MCF 10A (cell line): ENCODE measurements at places on chromosomes 2 and 18. TPM values are rescaled to one million over a fixed set of nuclear protein-coding genes. Genes with fewer than 3 reads are reported as not detected.

- H3K36me3 ChIP-seq, result peaks cover 7% of the 10 kb centered on the region
- H3K4me1 ChIP-seq, result no peaks in the 10 kb centered on the region
- no peak overlapping the region for H3K27ac ChIP-seq
- no peaks in the 10 kb centered on the region for H3K27me3 ChIP-seq
- no peak overlapping the region for H3K4me3 ChIP-seq
- no peak for DNase-seq
Measured at GRCh38 chr2:236131073-236131692, 37.0 kb downstream of the GBX2 start.

GRCh38 chr2:158103411-158104012 is 1.8 kb downstream of the UPP2 start:
- H3K27ac ChIP-seq, result no peak overlapping the region
- DNase-seq, result no peak
- no peaks in the 10 kb centered on the region for H3K36me3 ChIP-seq
- H3K4me1 ChIP-seq, result peaks cover 6% of the 10 kb centered on the region
- H3K27me3 ChIP-seq, result no peaks in the 10 kb centered on the region

GRCh38 chr2:164800572-164800971 is 41.1 kb downstream of the COBLL1 start:
- H3K36me3 ChIP-seq, result no peaks in the 10 kb centered on the region
- H3K4me1 ChIP-seq, result no peaks in the 10 kb centered on the region
- no peaks in the 10 kb centered on the region for H3K27me3 ChIP-seq
- no peak overlapping the region for H3K27ac ChIP-seq
- no peak overlapping the region for H3K4me3 ChIP-seq

DNA sequence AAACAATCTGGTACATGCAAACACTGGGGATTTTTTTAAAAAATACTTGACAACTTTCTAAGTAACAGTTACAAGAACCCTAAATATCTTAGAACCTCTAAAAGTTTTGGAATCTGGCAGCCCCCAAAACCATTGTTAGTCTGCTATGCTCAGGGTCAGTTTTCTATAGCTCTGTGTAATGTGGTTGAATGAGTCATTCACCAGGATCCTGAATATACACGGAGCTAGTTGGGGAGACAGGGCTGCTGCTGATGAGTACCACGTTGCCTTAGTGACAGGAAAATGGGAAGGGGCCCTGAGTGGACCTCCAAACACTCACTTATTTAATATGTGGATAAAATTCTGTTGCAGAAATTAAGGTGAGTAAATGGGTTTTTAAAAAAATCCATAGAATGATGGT is 36.9 kb upstream of the TANC1 start:
- DNase-seq, result peak; percentile 42
- H3K27ac ChIP-seq, result no peak overlapping the region
- H3K27me3 ChIP-seq, result no peaks in the 10 kb centered on the region
- H3K36me3 ChIP-seq, result no peaks in the 10 kb centered on the region
- H3K4me3 ChIP-seq, result no peak overlapping the region

The GALNT14 gene
- total RNA-seq, result 4.6 and 6.8 TPM in 2 replicates
